GM04504 (cell line): ENCODE measurements at places on chromosomes 6 and 20.

DNA sequence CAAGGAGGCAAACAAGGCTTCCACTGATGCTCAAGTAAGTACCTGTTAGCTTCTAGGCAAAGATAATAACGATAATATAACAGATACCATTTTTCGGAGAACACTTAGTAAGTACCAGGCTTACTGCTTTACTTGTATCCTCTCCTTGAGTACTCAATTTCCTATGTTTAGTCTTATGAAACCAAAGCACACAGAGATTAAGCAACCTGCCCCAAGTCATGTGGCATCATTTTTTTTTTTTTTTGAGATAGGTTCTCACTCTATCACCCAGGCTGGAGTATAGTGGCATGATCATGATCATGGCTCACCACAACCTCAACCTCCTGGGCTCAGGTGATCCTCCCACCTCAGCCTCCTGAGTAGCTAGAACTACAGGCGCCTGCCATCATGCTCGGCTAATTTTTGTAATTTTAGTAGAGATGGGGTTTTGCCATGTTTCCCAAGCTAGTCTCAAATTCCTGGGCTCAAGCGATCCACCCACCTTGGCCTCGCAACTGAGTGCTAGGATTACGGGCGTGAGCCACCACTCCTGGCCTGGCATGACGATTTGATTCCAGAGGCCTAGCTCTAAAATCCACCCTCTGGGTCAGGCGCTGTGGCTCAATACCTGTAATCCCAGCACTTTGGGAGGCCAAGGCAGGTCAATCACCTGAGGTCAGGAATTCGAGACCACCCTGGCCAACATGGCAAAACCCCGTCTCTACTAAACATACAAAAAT is 14.0 kb downstream of the SPAG4 start:
- DNase-seq, result no peak

DNA sequence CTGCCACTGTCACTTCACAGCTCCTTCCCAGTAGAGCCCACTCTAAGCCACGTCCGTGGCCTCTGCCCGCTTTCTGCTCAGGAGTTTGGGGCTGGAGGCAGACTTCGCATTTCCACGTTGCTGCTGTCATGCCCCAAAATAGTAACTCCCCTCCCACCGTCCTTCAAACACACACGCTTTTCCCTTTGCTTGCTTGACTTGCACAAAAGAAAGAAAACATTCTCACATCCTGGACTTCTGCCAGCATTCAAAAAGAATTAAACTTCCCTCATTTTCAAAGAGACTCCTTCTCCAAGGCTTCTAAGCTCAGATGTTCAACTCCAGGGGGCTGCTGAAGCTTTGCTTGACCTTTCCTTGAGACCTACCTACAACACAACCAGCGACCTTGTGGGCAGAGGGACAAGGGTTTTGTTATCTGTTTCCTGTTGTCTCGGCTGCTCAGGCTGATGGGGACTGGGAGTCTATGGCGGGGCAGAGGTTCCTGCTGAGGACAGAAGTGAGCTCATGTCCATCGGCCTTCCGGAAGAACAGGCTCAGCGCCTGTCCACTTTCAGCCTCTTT is 263.8 kb upstream of the FOXQ1 start:
- DNase-seq, result no peak

DNA sequence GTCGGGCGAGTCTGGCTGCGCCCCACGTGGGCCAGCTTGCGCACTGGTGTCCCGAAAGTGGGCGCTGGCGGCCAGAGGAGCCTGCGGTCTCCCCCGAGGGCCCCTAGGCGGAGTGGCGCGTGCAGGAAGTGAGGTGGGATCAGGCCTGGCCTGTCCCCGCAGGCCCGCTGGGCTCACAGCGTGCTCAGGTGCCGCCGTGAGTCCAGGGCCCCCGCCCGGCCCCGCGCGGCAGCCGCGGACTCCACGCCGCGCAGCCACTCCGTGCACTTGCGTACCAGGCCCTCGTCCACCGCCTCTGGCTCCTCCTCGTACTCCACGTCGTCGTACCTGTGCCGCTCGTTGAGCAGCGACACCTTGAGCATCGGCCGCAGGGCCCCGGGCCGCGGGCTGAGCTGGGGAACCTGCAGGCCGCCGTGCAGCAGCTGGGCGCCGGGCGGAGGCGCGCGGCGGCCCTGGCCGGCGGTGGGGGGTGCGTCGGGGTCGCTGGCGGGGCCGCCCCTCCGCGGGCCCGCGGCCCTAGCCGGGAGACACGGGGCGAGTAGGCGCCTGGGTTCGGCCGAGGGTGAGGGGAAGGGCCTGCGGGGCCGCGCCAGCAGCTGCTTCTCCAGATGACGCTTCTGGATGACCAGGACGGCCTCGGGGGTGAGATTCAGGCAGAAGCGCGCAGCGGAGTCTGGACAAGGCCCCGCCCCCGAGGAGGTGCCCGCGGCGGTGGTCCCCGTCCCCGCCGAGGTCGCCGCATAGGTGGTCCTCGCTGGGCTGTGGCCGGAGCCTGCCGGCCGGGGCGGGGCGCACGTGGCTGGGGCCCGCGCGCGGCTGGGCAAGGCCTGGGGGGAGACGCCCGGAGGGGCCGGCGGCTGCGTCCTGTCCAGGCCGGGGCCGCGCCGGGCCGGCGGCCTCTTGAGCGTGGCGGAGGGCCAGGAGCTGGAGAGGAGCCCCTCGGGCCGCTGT is 835 bp downstream of the PRR18 start:
- DNase-seq, result no peak

DNA sequence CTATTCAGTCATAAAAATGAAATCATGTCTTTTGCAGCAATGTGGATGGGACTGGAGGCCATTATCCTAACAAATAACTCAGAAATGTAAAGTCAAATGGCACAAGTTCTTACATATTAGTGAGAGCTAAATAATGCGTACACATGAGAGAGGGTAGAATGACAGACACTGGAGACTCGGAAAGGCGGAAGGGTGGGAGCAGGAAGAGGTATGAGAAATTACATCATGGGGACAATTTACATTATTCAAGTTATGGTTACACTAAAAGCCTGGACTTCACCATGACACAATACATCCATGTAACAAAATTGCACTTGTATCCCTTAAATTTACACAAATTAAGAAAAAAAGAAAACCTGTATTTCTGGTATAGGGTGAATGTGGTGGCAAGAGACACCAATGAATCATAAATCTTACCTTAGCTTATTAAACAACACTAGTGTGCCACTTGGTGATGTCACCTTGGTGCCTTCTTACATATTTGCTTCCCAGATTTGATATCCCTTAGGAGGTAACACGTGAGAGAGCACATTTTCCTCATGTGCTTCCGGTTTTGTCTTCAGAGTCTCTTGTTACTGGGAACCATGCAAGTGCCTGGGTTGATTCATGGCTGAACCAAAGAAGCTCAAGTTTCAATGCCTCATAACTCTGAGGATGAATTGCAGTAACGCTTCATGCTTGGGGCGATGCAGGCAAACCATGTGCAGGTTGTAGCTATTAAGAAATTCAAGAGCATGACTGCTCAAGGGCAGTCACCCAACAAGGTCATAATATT is 84.6 kb downstream of the DCDC2 start:
- no peak for DNase-seq
